T-cell (primary cell): ENCODE measurements at places on chromosomes 2 and 18.
A peak's percentile ranks its signal among the peaks of the same experiment; 100 is the strongest.

GRCh38 chr2:12316476-12316875, 400.3 kb upstream of the TRIB2 start:
- no peak for DNase-seq

DNA sequence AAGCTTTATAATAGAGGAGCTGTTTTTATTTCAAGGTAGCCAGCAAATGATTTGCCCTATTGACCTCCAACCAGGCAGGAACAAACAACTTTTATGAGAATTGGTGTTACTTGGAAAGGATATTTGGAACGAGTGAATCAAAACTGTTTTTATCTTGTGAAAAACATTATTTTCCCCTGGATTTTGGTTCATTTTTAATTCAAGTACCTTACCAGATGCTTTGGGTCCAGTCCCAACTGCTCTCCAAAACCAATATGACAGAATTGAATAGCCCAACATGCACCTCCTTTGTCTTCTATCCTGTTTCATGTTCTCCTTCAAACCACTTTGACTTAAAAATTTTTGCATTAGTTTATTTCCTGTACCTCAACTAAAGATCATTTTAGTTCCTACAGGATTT, 178.6 kb upstream of the RBMS1 start:
- DNase-seq, result no peak

GRCh38 chr2:88729061-88729745, 37.7 kb downstream of the RPIA start:
- no peak for DNase-seq

GRCh38 chr2:147847746-147848391, 3.0 kb downstream of the ACVR2A start:
- DNase-seq, result no peak

DNA sequence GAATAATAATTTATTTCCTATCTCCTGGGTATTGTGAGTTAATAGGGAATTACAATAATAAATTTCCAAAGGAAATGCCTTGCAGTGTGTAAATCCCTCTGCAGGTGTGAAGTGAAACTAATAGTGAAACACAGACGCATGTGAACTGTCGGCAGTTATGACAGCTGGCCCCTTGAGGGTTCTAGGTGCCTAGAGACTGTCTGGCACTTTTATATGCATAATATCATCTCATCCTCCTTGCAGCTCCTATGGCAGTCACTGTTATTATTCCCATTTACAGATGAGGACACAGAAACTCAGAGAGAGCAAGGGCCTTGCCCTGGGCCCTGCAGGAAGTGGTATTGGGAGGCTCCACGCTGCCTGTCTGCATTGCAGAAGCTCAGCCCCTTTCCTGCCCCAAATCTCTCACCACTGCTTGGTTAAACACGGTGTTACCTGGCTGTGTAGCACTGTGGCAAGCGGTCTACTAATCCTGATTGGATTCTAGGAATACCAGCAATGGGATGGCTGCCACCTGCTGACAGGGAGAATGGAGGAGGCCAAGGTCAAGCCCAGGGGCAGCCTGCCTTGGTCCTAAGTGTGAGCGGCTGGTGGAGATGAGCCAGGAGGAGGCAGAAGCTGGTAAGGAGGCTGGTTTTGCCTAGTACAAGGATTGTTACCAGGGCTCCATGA, 32.8 kb upstream of the ACKR3 start:
- DNase-seq, result peak; percentile 54
